Nucleus accumbens (tissue), 56 donors: ENCODE measurements at places on chromosomes 3 and 15.

GRCh38 chr15:42385206-42385979 lies 26.1 kb downstream of the CAPN3 start:
- DNase-seq = no peak

DNA sequence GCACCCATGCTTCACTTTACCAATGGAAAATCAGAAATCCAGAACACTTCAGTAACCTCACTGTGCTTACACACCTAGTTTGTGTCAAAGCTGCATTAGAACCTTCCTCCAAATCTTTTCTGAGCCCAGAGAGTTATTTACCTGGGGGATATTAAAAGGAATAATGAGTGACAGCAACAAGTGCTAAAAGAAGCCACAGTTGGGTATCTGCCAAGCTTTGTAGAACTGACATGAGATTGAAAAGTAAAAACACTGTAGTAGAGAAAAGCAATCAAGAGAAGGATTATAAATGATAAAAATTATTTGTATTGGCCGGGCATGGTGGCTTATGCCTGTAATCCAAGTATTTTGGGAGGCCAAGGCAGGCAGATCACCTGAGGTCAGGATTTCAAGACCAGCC lies 8.8 kb upstream of the TBC1D23 start:
- DNase-seq = no peak

- no peak for DNase-seq
Observed at GRCh38 chr3:183074261-183074660, 25.0 kb downstream of the MCCC1 start.

- DNase-seq = no peak
Observed at GRCh38 chr15:55676507-55676906, 66.4 kb downstream of the PRTG start.
